Activated T-helper 2 cell treated with anti-CD3 and anti-CD28 coated beads, Interferon-gamma antibody, Interleukin-2, Interleukin-4, amounts not matched to agents 10 μg/mL and 5 μg/mL and 100 μg/mL, durations not matched to agents 14 hours and 24 hours and 36 hours (primary cell): ENCODE measurements at places on chromosomes 2 and 18. TPM values are rescaled to one million over a fixed set of nuclear protein-coding genes. Genes with fewer than 3 reads are reported as not detected.

TWIST2 gene
- not detected in 2 replicates for total RNA-seq

ANKRD62 gene
- not detected in 2 replicates for total RNA-seq

RIF1 gene
- total RNA-seq = 67.1 and 72.1 TPM in 2 replicates

DTNA gene
- total RNA-seq = 0.73 TPM in 1 of 2 replicates, not detected in the other

DNA sequence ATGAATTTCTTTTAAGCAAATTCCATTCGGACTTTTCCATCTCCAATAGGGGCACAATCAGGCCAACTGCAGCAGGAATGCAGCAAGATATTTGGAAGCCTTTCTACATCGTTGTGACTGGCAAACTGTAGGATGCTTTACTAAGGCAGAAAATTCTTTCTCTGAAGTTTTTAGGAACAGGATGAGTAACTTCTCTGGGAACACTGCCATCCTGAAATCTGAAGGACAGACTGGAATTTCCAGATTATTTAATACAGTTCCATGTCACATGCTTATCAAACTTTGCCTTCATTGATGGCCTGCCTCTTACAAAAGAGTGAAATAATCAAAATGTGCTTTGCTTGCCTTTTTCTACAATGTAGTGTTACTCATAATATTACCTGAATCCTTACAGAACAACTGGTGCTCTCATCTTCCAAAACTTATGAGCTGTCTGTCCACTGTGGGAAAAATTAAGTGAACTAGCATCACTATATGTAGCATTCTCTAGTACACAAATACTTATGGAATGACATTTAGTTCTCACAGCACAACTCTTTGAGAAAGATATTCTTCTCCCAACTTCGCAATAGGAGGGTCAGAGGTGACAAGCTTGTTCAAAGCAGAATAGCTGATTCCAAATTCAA, 32.0 kb upstream of the MAP2 start:
- H3K4me3 ChIP-seq = no peak overlapping the region
- H3K36me3 ChIP-seq = no peaks in the 10 kb centered on the region
- no peaks in the 10 kb centered on the region for H3K4me1 ChIP-seq
- H3K27ac ChIP-seq = no peak overlapping the region
- no peaks in the 10 kb centered on the region for H3K27me3 ChIP-seq
- DNase-seq = no peak

DNA sequence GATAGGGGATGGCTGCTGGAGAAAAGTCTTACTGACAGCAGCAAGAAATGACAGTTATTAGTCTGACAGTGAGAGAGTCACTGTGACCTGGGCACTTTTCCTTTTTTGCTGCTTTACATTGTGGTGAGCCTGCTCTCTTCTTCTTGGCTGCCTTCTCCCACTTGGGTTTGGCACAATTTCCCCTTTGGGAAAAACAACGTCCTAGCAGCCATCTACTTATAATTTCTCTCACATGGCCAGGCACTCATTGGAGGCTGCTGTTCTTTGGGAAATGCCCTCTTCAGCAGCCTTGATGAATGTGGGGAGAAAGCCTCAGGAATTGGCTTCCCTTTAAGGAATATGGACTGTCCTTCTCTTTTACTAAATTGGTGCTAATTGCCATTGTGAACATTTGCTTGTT, 60.4 kb upstream of the SLC1A4 start:
- H3K4me3 ChIP-seq = no peak overlapping the region
- peaks cover 19% of the 10 kb centered on the region for H3K36me3 ChIP-seq
- peaks cover 20% of the 10 kb centered on the region for H3K4me1 ChIP-seq
- no peak overlapping the region for H3K27ac ChIP-seq

DNA sequence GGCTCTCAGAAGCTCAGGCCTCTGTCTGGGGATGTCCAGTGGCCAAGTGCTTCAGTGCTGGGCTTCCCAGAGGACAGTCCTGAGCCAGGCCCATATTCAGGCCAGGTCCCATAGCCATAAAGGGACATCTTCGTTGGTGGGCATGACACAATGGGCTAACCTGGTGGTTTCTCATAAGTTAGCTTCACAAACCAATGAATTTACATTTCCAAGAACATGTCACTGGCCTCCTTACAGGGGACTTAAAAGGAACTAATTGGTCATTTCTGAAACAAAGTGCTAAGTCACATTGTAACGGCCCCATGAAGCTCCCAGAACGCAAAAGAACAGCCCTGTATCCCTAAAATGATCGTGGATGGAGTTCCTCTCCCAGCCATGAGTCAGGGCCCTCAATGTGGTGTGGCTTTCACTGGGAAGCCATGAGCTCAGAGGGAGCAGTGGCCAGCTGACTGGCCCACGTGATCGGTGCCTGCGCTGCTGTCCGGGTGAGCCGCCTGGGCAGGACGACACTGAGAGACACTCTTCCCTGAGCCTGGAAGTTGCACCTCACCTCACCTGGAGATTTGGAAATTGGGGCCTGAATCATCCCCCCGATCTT, 163.7 kb upstream of the APCDD1 start:
- H3K4me1 ChIP-seq = no peaks in the 10 kb centered on the region
- H3K4me3 ChIP-seq = no peak overlapping the region
- no peaks in the 10 kb centered on the region for H3K36me3 ChIP-seq
- H3K27me3 ChIP-seq = no peaks in the 10 kb centered on the region
- DNase-seq = no peak

GRCh38 chr18:46335534-46336101, 231.4 kb downstream of the HAUS1 start:
- H3K27ac ChIP-seq = no peak overlapping the region
- H3K27me3 ChIP-seq = peaks cover 65% of the 10 kb centered on the region
- peaks cover 33% of the 10 kb centered on the region for H3K4me1 ChIP-seq
- H3K4me3 ChIP-seq = peak overlapping the region; percentile 85
- DNase-seq = no peak

- H3K27ac ChIP-seq = no peak overlapping the region
- peaks cover 16% of the 10 kb centered on the region for H3K36me3 ChIP-seq
- no peak for DNase-seq
- H3K4me1 ChIP-seq = peaks cover 3% of the 10 kb centered on the region
- H3K27me3 ChIP-seq = no peaks in the 10 kb centered on the region
Observed at GRCh38 chr2:121626777-121627524, 22.3 kb downstream of the CLASP1 start.

- no peak for DNase-seq
- no peak overlapping the region for H3K4me3 ChIP-seq
- H3K27ac ChIP-seq = no peak overlapping the region
Observed at GRCh38 chr18:29418136-29418535, 1241.2 kb upstream of the CDH2 start.

- DNase-seq = no peak
- peaks cover 55% of the 10 kb centered on the region for H3K36me3 ChIP-seq
- no peak overlapping the region for H3K27ac ChIP-seq
- H3K4me1 ChIP-seq = peaks cover 27% of the 10 kb centered on the region
- no peaks in the 10 kb centered on the region for H3K27me3 ChIP-seq
Observed at GRCh38 chr2:178513876-178514275, 33.6 kb downstream of the PLEKHA3 start.

GRCh38 chr2:40244675-40245074, 207.2 kb downstream of the SLC8A1 start:
- H3K27me3 ChIP-seq = no peaks in the 10 kb centered on the region
- DNase-seq = no peak
- H3K36me3 ChIP-seq = no peaks in the 10 kb centered on the region
